A549 treated with dexamethasone at 1 μM for 4 hours (cell line): ENCODE measurements at places on chromosomes 3 and 15. TPM values are rescaled to one million over a fixed set of nuclear protein-coding genes. Genes with fewer than 3 reads are reported as not detected.

The EPHA3 gene
- not detected in 5 replicates for total RNA-seq

The ANKUB1 gene
- total RNA-seq, result not detected in 5 replicates

The NME9 gene
- 0.14 TPM in 1 of 5 replicates, not detected in the others for total RNA-seq

The CCR8 gene
- not detected in 5 replicates for total RNA-seq

The GPR156 gene
- 0.25 to 0.59 TPM (median 0.38 TPM) in 5 replicates for total RNA-seq

The SYNPR gene
- total RNA-seq, result not detected in 5 replicates

The CPN2 gene
- not detected in 5 replicates for total RNA-seq

The A4GNT gene
- not detected in 5 replicates for total RNA-seq

The GALK2 gene
- total RNA-seq, result 19.1 to 23.8 TPM (median 19.9 TPM) in 5 replicates

The OR5H6 gene
- not detected in 5 replicates for total RNA-seq

The CFAP91 gene
- 0.21 to 0.32 TPM (median 0.23 TPM) in 4 of 5 replicates, not detected in the other for total RNA-seq

The KCNAB1 gene
- not detected in 5 replicates for total RNA-seq

The ETV5 gene
- 24.1 to 28.9 TPM (median 25.5 TPM) in 5 replicates for total RNA-seq

The MOBP gene
- total RNA-seq, result 0.03 to 0.15 TPM (median 0.08 TPM) in 5 replicates

The SNRPN gene
- total RNA-seq, result 97.3 to 106 TPM (median 101 TPM) in 5 replicates

The HCN4 gene
- 0.15 to 0.38 TPM (median 0.37 TPM) in 5 replicates for total RNA-seq
